ENCODE measurements at places on chromosomes 3 and 15.

DNA sequence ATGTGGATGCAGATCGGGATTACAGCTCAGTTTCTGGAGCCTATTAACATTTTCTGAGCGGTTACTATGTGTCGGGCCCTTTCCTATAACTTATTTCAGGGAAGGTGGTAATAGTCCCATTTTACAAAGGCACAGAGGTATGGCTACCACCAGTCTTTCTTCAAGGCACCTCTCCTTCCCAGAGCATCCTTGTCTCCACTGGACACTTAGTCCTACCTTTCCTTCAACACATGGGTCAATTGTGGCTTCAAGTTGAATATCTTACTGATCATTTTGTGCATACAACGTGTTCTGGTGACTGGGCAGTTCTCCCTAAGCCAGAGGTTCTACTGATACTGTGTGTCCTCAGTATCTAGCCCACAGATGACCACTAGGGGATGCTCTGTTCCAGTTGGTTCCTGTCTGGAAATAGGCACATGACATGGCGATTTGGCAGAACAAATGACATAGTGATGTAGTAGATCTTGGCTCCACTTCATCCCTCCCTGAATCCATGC is 60.7 kb upstream of the CMTM8 start:
- DNase-seq: no peak

DNA sequence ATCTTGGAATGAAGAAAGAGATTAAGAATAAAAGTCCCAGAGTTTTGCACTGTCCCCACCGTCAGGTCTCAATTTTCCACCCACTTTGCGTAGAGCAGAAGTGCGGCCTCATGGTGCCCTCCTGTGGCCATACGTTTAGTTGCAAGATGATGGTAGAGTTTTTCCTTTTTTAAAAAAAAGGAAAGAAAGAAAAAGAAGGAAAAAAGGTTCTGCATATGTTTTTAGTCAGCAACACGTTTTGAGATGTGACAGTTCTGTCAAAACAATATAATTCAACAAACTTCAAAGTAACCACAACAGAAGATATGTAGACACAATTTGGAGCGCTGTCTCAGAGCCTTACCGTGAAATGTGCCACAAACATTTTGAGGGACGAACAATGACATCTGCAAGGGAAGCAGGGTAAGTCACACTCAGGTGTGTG is 24.6 kb downstream of the EBLN2 start:
- DNase-seq: peak; percentile 55

DNA sequence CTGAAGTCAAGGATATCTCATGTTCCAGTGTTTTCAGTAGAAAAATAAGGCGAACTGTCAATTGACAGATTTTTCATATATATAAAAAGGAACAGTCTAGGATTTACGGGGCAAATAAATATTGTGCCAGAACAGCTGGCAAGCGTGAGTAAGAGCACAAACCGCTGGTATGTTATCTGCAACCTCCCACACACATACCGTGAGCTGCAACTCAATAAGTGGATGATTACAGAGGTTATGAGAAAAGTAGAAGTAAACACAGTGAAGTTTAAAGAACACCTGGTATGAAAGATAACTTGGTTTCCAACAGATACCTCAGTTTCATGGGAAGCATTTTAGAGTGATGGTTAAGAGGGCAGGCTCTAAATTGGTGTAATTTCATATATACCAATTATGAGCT is 733.4 kb downstream of the TUSC7 start:
- no peak for DNase-seq

DNA sequence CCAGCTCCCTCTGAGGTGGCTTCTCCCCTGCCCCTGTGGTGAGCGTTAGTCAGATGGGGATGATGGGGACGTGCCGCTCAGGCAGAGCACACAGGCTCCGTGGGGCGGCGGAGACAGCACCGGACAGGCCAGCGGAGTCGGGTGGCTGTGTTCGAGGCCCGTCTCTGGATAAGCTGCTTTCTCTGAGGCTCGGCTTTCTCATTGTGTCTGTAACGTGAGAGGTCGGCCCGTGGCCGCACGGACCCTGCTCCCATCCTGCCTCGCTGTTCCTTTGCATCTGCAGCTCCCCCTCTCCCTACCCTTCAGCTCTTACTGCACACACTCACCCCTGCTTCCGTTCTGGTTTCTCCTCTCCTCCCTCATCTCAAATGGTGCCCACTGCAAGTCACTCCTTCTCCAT is 62.5 kb downstream of the FAM43A start:
- DNase-seq: no peak

GRCh38 chr15:59791755-59792154 is 102.6 kb upstream of the BNIP2 start:
- DNase-seq: no peak

DNA sequence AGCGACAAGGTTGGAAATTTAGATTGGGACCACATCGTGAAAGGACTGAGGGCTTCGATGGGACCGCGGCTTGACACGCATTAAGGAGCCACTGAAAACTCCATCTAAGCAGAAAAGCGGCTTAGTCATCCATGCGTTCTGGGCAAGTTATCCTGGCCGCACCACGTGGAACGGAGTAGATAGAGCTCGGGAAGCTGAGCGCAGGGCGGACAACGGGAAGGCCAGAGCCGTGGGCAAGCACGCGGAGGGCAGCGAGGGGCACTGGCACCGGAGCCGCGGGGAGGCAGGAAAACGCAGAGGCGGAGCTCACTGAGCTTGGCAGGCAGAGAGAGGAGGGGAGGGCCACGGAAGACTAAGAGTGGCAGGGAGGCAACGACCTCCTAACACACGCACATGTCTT is 61.3 kb upstream of the VGLL4 start:
- DNase-seq: no peak

DNA sequence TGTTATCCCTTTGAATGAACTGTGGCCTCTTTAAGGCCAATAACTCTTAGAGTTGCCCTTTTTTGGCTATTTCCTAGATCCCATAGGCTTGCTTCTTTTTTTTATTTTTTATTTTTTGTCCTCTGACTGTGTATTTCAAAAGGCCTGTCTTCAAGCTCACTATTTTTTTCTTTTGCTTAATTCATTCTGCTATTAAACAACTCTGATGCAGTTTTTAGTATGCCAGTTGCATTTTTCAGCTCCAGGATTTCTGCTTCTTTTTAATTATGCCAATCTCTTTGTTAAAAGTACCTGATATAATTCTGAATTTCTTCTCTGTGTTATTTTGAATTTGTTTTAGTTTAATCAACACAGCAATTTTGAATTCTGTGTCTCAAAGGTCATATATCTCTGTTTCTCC is 912.1 kb downstream of the PLOD2 start:
- no peak for DNase-seq

- no peak for DNase-seq
Measured at GRCh38 chr3:134911586-134912548, 116.8 kb downstream of the EPHB1 start.

Measured in T-cell (primary cell).